Non-pigmented ciliary epithelial cell (primary cell): ENCODE measurements at places on chromosomes 4 and X.

DNA sequence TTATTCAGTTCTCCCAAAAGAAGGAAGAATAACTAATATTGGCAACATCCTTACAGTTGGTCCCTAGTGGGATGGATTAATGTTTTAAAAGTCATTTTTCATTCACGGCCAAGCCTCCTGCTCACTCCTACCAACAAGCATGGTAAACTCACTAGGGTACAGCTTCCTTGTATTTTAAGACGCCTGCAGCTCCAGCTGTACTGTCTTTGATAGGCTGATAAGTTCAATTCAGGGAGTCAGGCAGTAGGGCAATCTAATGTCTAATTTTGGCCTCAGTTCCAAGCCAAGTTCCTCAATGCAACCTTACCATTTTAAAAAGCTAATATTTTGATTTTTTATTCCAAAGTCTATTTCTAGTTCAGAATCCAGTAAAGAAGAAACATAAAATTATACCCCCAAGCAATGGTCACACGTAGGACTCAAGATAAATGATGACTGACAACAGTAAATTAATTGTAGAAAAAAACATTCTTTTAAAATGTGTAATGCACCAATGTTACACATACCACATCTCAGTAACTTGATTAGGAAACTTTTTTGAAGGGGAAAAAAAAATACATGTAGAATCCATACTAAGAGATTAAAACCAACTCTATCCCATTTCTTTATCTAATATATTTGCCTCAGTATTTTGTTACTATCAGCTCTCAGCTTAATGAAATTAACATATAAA, 9.3 kb downstream of the LCORL start:
- no peak for DNase-seq

- DNase-seq: no peak
Observed at GRCh38 chrX:40411340-40412111, 169.2 kb upstream of the ATP6AP2 start.

GRCh38 chr4:45284400-45285085, 558.2 kb upstream of the GNPDA2 start:
- no peak for DNase-seq

GRCh38 chrX:105822138-105823091, at the start of gene NRK:
Gene NRK (plus strand): TSS chrX:105822539. CDS start chrX:105822846, 307 bp downstream.
- DNase-seq: no peak

DNA sequence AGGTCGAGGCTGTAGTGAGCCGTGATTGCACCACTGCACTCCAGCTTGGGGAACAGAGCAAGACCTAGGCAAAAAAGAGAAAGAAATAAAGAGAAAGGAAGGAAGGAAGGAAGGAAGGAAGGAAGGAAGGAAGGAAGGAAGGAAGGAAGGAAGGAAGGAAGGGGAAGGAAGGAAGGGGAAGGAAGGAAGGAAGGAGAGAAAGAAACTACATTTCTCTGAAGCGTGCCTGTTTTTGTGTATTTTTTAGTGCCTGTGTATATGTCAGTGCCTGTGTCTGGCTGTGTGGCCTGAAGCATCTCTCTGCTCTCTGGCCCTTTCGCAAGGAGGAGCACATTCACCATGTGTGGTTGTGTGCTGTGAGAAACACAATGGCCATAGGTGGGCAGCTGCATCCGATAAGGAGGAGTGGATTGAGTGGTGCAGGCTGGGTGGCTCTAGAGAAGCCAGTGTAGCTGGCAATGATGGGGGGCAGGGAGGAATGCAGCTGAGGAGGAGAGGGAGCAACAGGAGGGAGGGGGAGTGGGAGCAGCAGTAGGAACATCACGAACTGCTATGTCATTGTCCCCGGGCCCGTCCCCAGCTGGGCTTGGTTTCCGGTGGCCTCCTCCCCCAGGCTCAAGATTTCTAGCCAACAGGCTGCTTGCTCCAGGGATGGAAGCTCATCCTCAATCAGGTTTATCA, 11.4 kb downstream of the SYN1 start:
- DNase-seq: no peak

GRCh38 chr4:79267671-79268070, 58.2 kb downstream of the NAA11 start:
- no peak for DNase-seq
